MV-4-11 (cell line): ENCODE measurements at places on chromosomes 3 and 15.

GRCh38 chr3:178350763-178351162 is 185.5 kb upstream of the KCNMB2 start:
- no peak for DNase-seq

DNA sequence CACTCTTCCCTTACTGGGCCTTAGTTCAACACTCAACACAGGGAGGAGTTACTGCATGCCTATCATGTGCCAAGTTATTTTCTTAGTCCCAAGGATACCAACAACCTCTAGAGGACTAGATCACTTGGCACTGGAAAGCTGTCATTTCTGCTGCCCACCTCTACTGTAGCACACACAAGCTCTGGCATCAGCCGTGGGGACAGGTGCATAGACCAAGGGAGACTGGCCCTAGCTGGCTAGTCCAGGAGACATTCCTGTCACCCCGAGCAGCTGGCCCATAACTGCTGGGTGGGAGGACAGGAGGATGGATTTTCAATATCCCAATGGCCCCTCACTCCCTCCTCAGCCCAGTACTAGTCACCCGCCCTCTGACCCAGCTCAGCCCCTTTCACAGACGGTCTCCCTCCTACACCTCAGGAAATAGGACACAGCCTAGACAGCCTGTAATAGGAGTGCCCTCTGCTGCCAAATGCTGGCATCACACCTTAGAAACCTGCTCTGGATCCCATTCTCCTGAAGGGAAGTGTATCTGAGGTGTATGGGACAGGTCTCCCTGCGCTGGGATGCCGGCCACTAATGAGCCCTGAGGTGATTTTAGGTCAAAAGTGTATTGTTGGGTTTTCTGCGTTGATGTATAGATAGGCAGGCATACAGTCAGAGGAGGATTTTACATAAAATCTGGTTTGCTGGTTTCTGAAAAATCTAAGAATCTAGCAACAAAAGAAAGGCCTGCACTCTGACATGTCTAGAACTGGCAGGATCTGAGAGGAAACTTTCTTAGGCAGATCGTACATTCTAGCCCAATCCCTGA is 3.4 kb upstream of the DZIP1L start:
- peak; percentile 44 for DNase-seq

DNA sequence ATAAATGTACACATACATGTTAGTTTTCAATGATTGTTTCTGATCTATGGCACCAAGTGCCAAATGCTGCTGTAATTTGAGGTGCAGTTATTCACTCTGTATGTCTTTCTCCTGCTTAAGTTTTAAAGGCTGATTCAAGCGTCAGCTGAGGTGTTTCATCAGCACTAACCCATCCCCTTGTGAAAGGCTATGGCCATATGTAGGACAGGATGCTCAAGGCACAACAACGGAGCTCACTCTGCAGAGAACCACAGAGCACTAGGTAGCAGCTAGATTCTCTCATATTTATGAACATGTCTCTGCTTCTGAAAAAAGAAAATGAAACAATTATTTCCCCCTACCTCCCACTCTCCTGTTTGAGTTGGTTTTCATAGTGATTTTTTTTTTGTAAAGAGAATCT is 340.0 kb upstream of the TMCO5A start:
- no peak for DNase-seq

DNA sequence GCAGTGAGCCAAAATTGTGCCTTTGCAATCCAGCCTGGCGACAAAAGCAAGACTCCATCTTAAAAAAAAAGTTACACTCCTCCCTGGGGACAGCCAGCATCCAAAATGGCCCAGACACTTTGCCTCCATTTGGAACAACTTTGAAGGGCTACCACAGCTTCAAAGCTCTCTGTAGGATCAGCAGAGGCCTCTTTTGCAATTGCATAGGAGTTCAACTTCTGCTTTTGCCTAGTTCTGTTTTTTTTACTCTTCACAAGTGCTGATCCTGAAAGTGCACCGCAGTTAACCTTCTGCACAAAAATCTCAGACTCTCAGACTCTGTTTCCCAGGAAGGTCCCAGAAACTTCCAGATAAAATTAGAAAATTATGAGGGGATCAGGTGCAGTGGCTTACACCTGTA is 25.2 kb upstream of the SLC4A7 start:
- DNase-seq = peak; percentile 93

DNA sequence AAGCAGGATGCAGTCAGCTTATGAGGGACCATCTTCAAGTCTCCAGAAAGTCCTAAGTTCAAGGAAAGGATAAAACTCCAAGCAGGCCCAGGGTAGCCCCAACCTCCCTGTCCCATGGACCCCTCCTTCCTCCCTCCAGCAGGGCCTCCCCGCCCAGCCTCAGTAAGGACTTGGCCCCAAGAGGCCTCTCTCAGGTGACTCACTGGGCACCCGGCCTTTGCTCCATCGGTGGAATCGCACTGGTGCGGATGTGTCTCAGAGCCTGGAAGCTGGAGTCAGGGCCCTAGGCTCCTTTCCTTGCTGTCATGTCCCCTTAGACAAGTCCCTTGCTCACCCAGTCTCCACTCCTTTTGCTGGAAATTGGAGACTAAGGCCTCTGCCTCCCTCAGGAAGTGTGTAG is 114.4 kb upstream of the RNF7 start:
- no peak for DNase-seq

- no peak for DNase-seq
Observed at GRCh38 chr3:194664857-194665256, 7.1 kb downstream of the LSG1 start.

GRCh38 chr3:123841476-123842238 is 42.5 kb downstream of the MYLK start:
- peak; percentile 9 for DNase-seq

DNA sequence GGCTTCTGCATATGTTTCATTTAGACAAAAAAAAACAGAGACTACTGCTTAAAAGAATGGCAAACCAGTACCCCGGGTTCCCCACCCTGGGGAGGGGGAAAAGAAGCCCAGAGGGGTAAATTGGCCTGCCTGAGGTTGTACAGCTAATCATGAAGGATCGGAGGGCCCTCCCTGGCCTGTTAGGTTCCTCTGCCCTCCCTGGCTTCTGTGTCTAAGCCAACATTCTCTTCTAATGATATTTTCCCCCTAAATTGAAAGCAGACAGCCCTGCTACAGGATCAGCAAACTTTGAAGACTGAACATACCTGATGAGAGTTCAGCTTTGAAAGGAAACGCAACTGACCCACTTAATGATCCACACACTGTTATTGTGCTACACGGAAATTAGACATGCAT is 2.5 kb downstream of the ARHGAP31 start:
- DNase-seq = no peak

GRCh38 chr3:39327053-39327745 is 2.3 kb upstream of the CCR8 start:
- no peak for DNase-seq
